ENCODE measurements at places on chromosomes 4 and X.

DNA sequence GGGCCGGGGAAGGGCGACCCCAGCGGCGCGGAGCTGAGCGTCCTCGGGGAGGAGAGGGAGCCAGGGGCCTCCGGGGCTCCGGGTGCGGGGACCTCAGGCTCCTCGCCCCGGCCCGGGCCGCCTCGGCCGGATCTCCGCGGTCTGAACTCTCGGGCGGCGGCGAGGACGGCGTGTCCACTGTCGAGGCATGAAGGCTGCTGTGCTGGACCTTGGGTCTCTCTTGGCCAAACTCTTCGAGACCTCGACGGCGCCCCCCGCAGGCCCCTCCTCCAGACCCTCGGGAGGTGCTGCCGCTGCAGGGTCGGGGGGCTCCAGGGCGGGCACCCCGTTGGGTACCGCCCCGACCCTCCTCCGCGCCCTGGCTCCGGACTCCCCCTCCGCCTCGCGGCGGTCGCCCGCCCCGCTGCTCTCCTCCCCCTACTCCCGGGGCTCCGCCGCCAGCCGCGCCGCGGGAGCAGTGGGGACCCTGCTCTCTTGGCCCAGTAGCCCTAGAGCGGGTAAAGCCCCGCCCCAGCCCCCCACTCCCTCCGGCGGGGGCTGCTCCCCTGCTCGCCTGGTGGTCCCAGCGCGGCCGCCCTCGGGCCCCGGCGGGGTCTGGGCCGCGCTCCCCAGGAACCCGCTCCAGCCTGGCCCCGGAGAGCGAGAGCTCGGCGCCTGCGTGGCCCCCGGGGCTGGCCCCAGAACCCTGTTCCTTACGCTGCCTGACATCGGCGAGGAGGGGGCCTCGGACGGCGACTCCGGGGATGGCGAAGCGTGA lies 564 bp downstream of the FAM149A start:
- DNase-seq, result peak; percentile 63

DNA sequence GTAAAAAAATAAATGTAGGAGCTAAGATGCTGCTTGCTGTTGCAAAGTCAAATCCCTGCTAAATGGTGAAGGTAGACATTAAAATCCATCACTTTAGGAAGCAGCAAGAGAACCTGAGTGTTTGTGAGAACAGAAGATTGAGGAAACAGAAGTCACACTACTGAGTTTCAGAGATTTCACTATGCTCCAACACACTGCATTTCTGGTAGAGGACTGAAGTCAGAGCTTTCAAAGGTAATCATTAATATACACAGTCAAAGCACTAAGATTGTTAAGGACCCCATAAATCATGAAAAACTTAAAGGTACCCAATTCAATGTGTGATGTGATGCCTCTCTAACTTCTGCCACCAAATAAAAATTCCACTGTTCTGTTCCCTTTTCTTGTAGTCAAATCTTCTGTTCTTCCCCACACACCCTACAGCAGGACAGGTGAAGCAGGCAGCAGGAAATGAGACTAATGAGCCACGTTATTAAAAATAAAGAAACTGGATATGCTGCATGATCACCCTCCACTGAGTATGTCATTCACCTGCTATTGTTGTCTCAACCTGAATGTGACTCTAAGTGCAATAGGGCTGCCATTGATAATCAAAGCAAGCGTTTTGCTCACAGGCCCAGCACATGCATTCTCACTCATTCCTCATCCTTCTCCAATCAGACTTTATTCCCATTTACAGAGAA lies 28.9 kb upstream of the APELA start:
- DNase-seq, result no peak

GRCh38 chr4:181701214-181701613 lies 542.0 kb upstream of the TENM3 start:
- DNase-seq, result no peak

DNA sequence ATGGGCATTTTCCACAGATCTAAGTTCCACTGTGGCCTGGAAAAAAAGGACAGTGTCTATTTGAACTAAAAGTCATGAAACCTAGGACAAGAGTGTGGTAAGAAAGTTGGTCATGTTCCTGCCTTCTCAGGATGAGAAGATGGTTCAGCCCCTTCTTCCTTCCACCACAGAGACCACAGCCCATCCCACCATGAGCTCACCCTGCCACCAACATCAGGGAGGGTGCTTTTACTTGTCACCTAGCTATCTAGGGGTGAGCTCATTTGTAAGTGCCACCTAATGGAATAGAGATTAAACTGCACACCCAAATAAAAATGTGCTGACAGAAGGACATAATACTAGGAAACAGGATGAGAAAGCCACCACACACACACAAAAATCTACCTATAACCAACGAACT lies 235.9 kb downstream of the SPIN4 start:
- no peak for DNase-seq

- no peak for DNase-seq
Measured at GRCh38 chr4:76952656-76953582, 3.4 kb downstream of the SEPTIN11 start.

DNA sequence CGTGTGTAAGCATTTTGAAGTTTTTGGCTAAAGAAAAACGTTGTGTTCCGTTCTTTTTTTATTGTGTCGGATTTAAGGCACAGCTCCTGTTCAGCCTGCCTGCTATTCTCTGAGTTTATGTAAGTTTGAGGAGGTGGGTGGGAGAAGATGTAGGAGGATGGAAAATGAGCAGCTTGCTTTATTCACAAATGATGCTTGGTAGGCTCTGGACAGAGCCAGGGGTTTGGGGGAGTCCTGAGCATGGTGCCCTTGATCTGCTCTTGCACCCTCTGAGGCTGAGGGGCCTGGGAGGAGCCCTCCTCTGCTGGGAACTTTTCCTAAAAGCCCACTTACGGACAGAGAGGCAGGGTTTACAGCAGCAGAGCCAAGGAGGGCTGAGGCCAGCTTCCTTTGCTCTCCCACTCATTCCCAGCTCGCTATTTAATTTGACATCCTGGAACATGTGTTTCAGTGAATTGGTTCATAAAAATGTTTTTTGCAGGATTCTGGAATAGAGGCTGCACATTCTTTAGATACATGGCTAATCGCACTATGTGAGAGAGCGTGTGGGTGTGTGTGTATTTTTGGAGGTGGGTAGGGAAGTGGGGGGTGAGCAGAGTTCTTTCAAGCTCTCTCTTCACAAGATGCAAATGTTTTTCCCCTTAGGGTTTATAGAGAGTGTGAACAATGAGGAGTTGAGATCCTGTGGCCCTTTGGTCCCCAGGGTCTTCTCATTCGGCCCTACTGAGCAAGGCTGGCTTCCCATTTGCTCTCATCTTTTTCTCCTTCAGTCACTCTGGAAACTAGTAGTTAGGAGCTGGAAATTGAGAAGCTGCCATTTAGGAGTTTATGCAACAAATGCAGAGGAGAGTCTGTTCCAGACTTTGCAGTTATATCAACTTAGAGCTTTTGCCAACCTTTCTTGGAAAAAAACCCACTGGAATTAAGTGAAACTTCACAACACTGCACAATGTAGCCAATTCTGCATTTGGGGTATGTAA lies 32.1 kb downstream of the TMEM131L start:
- no peak for DNase-seq

DNA sequence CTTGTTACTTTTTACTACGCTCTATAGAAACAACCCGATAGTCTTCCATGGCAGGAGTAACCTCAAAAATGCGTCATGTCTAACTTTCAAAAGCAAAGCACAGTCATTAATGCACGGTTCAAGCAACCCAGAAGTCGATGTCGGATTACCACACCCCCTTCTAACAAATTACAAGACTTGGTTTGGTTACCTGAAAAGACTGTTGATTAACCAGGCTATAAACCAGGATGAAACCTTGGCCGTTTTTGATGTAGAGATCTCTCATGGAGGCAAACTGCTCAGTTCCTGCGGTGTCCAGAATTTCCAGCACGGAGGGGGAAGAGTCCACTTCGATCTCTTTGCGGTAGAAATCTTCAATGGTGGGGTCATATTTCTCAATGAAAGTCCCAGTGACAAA lies 2.4 kb downstream of the RAP2C start:
- no peak for DNase-seq

Data from nephron progenitor cell (in vitro differentiated cells).